Activated naive CD8-positive, alpha-beta T cell treated with anti-CD3 and anti-CD28 coated beads, Interleukin-2, amount 10 ng/mL, durations not matched to agents 7 days and 5 days (primary cell): ENCODE measurements at places on chromosomes 3 and 15.

DNA sequence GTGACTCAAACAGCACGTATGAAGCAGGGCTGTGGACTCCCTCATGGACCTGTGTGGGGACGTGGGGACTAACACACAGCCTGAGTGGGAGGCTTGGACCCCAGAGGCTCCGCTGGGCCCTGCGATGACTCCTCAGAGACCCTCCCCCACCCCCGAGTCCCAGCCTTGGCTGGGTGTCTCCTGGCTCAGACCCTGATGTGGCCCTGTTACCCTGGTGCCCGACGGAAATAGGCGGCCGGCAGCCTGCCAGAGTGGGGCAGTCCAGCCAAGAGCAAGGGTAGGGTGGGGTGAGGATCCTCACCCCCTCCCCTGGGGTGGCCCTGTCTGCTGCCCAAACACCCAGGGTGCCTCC lies 15.3 kb downstream of the TNK2 start:
- DNase-seq: no peak

- DNase-seq: no peak
Observed at GRCh38 chr3:156135921-156136638, 15.7 kb downstream of the KCNAB1 start.

DNA sequence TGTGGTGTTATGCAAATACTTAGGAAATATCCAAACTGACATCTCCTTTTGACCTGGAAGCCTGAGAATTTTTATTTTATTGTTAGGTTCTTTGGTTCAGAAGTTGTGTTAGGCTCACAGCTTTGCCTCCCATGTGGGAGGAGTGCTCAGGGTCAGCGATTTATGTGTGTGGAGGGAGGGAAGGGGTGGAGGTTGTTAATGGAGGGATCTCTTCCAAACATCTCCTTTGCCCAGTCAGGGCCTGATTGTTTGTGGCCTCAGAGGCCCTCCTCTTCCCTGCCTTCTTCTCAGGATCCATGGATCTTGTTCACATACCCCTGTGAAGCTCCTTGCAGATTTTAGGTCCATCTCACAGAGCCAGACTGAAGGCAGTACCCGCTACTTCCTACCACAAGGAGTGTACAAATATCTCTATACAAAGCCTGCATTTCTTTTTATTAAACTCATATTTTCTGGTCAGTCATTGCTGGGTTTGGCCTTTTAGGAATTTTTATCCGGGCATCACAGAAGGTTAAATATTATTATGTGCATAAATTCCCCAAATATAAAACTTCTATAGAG lies 40.3 kb downstream of the BBX start:
- no peak for DNase-seq

- no peak for DNase-seq
Observed at GRCh38 chr3:124007186-124007585, 15.3 kb upstream of the ROPN1 start.

DNA sequence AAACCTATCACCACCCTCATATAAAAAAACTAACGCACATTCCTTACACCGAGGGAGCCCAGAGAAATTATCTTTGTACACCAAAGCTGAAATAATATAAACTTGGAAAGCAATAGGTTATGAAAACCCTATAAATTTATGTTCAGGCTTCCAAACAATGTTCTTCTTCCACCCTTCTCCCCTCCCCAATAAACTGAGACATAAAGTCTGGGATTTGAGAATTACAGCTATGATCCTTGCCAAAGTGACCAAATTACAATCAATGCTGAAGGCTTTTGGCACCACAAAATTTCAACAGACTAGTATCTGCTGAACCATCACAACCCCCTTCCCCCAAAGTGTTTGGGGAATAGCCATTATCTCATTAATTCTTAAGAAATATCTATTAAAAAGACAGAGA lies 237.8 kb downstream of the FMN1 start:
- DNase-seq: no peak

GRCh38 chr3:31402117-31402516 lies 130.6 kb upstream of the STT3B start:
- DNase-seq: no peak
